ENCODE measurements at places on chromosomes 16 and 17.
A peak's percentile ranks its signal among the peaks of the same experiment; 100 is the strongest.

- DNase-seq = no peak
Measured at GRCh38 chr17:35467824-35468223, 19.3 kb upstream of the SLFN13 start.

DNA sequence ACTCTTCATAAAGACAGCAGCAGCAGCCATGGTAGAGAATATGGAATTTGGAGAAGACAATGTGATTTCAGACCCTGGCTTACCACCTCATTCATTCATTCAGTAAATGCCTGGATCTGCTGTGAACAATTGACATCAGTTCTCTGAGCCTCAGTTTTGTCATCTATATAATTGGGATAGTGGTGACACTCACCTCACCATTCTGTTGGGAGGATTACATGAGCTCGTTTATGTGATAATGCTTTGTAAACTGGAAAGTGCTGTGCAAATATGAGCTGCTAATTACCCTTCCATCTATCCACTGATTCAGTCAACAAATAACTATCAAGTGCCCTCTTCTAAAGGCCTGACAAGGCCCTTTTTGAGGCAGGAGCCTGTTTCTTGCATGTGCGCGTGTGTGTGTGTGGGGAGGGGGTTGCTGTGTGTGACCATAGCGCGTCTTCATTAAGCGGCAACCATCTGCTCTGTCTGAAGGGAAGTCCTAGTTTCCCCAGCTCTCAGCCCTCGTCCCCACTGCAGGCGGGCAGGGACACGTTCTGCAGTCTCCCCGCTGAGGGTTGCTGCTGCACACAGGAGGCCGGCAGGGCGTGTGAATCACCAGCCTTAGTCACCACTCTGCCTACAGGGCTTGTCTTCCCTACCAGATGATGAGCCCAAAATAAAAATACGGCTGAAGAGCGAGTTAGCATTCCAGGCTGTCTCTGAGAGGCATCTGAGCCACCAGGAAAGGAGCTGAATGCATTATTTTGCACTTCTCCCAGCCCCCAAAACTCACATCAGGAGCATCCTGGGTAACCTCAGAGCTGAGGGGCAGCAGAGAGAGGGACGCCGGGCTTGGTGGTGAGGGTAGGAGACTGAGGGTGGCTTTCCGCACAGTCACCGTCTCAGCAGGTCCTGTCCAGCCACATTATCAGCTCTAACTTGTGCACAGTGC is 19.9 kb downstream of the ARL4D start:
- DNase-seq = no peak

DNA sequence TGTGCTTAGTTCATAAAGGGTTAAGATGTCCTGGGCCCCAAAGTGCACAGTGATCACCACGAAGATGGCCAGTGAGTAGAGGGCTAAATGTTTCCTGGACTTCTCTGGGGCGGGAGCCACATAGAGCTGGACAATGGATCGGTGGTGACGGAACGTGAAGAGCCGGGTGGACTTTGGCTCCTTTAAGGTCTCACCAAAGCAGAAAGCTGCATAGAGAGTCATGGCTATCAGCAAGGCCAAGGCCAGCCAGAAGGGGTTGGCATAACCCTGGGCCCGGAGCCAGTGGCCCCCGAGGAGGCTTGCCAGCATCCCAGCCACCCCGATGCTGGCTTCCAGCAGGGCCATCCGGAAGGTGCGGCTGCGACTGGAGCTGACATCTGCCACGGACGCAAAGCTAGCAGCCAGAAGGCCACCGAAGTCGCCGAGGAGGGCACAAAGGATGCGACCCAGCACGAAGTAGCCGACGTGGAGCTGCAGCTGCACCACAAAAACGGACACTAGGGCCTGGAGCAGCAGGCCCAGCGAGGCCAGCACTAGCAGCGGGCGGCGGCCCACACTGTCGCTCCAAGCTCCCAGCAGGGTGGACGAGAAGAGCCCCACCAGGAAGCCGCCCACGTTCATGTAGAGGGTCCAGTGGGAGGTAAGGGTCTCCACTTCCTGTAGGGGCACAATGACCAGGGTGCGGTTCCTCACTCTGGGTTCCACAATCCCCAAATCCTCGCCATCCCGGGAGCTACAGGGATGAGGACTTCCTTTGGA is 1.0 kb downstream of the SLC46A1 start:
- DNase-seq = no peak

- no peak for DNase-seq
Measured at GRCh38 chr16:51971184-51971583, 575.8 kb downstream of the TOX3 start.

DNA sequence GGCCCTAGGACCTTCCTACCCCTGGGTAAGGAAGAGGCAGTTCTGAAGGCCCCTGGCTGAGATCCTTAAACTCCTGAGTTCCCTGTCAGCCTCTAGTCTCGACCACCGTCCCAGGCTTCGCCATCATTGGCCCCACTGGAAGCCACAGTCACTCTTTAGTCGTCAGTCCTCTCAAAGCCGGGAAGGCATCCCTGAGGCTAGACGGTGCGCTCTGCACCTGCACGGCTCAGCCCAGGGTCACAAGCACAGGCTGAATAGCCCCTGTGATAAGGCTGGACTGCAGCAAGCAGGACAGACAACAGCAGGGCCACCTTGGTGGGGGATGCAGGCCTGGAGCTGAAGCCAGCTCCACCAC is 3.3 kb upstream of the HEXIM1 start:
- no peak for DNase-seq

GRCh38 chr16:29789775-29790182 is 772 bp upstream of the KIF22 start:
- no peak for DNase-seq

DNA sequence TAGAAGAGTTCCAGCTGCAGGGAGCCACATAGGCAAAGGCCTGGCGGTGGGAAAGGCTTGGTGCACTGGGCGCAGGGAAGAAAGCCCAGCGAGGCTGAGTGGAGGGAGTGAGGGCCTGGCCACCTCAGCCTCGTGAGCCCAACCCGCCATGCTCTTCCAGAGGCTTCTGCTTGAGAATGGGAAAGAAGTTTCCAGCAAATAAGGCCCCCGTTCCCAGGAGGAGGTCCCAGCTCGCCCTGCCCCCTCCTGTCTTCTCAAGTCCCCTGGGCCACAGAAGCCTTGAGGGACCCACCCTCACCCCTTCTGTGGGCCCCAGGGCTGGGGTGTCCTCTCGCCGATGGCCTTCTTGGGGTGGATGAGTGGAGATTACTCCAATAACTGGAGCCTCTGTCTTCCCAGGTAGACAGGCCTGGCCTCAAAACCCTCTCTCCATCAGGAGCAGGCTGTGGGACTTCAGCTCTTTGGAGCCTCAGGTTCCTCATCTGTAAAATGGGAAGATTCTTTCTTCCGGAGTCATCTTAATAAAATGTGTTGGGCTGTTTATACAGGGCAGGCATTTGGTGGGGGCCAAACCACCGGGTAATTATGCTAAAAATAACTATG is 933 bp upstream of the SNN start:
- no peak for DNase-seq

- DNase-seq = no peak
Measured at GRCh38 chr17:47363171-47363570, 39.4 kb downstream of the EFCAB13 start.

DNA sequence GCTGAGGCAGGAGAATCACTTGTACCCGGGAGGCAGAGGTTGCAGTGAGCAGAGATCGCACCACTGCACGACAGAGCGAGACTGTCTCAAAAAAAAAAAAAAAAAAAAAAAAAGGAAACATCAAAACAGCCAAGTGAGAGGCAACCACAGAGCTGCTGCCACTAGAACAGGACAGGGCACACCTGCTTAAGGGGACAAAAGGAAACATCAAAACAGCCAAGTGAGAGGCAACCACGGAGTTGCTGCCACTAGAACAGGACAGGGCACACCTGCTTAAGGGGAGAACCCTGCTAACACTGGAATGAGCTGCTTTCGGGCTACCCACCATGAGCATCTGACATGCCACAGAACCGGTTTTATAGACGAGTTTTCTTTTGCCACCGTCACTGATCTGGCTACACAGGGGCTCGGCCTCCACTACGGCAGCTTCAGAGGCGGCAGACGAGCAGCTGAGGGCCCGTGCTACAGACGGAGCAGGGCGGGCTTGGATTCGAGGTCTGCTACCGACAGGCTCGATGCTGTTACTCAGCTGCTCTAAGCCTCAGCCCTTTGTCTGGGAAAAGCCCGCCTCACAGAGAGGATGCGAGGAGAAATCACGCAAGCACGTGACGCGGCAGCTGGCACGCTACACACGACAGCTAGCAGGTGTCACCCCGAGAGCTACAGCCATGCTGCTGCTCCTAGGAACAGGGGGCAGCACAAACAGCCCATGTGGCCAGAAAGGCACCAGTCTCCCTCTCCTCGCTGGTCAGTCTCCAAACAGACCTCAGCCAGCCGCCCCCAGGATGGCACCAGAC is 2.0 kb downstream of the P4HB start:
- no peak for DNase-seq

DNA sequence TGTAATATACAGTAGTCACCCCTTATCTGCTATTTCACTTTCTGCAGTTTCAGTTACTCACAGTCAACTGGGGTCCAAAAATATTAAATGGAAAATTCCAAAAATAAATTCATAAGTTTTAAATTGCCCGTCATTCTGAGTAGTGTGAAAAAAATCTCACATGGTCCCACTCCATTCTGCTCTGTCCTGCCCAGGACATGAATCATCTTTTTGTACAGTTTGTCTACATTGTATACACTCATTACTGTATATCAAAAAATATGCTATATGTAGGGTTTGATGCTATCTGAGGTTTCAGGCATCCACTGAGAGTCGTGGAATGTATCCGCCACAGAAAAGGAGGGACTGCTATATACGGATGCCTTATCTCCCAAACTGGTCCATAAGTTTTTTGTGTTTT is 16.0 kb upstream of the APPBP2 start:
- DNase-seq = no peak

GRCh38 chr17:10033449-10033848 is 128.4 kb upstream of the RCVRN start:
- no peak for DNase-seq

GRCh38 chr17:57391857-57392471 is 135.6 kb downstream of the MSI2 start:
- DNase-seq = no peak

GRCh38 chr16:29308644-29309546 is 97.6 kb downstream of the NPIPB11 start:
- no peak for DNase-seq

DNA sequence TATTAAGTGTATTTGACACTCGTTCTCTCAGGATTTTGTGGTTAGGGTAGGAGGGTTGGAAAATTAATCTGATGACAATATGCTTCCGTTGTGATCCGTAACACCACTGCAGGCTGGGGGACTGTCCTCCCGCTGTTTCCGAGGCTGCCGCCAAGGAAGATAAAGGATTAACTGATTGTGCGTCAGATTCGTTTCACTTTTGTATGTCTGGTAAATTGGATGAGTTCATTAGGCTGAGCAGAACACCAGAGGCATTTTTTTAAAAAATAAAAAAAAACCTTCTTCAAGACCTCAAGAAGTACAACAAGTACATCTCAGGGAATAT is 486.7 kb upstream of the SALL1 start:
- no peak for DNase-seq

DNA sequence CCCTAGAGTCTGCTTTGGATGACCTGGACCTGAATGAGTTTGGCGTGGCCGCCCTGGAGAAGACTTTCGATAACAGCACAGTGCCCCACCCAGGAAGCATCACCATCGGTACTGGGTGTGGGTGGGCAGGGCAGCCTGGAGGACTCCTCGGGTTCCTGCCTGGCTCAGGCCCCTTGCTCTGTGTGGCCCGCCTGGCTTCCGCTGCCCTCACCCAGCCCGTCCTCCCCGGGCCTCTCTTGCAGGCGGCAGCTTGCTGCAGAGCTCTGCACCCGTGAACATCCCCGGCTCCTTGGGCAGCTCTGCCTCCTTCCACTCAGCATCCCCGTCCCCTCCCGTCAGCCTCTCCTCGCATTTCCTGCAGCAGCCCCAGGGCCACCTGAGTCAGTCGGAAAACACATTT is 24.5 kb downstream of the UNC13D start:
- DNase-seq = no peak

- DNase-seq = no peak
Measured at GRCh38 chr16:86213437-86214205, 296.7 kb upstream of the FOXF1 start.

GRCh38 chr17:68539548-68540467 is 27.6 kb downstream of the PRKAR1A start:
- no peak for DNase-seq

GRCh38 chr17:19440421-19440820 is 29.4 kb downstream of the RNF112 start:
- DNase-seq = peak; percentile 29

DNA sequence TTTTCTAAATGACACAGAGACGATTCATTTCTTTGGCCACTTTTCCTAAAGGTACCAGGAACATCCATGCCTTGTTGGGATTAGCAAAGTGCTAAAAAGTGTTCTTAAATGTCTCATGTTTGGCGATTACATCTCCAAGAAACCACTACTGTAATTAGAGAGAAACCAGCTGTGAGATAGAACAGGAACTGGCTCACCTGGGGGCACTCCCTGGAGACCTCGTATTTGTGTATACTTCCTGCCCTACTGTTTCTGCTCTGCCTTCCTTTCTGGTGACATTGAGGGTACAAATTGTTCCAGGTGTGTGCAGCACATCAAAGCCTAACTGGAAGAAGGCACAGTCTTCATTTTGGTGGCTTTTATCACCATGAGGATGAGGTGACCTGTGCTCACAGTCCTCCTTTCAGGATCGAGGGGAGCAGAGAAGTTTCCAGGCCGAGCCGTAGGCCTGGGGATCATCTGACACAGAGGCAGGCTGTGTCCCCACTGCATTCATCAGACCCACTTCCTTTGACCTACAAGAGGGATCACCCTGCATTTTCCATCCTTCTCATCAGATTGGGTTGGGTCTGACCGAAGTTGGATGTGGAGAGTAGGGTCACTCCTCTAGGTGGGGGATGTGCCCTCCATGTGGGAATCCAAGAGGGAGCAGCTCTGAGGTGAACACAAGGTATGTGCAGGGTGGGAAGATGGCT is 23.7 kb downstream of the CCL4 start:
- DNase-seq = no peak

- no peak for DNase-seq
Measured at GRCh38 chr16:67162506-67163163, 1.9 kb upstream of the HSF4 start.

DNA sequence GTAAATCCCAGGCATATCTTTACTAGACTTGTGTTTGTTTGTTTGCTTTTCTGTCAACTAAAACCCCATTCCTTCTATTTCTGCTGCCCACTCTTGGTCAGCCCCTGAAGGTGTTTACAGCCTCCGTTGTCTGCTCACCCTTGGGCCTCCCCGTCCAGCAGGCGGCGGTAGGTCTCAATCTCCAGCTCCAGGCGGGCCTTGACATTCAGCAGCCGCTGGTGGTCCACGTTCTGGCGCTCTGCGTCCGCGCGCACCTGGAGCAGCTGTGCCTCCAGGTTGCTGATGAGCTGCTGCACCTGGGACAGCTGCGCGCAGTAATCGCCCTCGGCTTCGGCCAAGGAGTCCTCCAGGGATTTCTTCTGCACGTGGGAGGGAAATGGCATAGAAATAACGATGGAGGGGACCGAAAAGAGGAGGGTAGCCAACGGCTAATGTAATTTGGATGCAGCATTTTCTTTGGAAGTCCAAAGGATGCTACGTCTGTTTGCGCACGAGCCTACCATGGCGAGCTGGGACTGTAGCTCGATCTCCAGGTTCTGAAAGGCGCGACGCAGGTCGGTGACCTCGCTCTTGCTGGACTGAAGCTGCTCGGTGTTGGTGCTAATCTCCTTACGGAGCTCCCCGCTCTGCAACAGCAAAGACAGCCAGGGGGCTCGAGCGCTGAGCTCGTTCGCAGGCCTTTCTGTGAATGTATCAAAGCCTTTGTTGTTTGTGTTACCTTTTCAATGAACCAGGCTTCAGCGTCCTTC is 3.9 kb downstream of the KRT12 start:
- peak; percentile 46 for DNase-seq

- no peak for DNase-seq
Measured at GRCh38 chr17:81166033-81166492, at the start of gene AATK. Gene AATK, minus strand, starts transcription at chr17:81166221. Its CDS starts 229 bp downstream, at chr17:81165992.

Measured in stimulated activated CD8-positive, alpha-beta memory T cell treated with anti-CD3 and anti-CD28 coated beads, Interleukin-4, amount 100 ng/mL, for 48 hours (primary cell).